ENCODE measurements at places on chromosomes 12 and 14.

GRCh38 chr12:62817556-62818271 is 117.2 kb downstream of the PPM1H start:
- no peak for DNase-seq

DNA sequence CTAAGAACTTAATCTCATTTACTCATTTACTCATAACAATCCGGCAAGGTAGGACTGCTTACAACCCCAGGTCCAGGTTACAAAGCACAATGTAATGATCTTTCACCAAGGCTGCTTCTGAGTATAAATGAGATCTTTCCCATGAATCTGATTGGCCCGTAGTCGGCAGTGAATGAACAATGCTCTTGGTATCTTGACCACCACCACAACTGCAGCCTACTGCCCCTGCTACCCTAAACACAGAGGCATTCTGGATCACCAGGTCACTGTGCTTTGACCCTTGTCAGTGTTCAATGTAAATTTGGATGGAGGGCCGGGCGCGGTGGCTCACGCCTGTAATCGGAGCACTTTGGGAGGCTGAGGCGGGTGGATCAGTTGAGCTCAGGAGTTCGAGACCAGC is 15.9 kb downstream of the FAM181A start:
- DNase-seq: no peak

- DNase-seq: no peak
Observed at GRCh38 chr14:81352413-81352812, 47.7 kb downstream of the STON2 start.

GRCh38 chr14:96145116-96145864 is 59.3 kb upstream of the BDKRB2 start:
- no peak for DNase-seq

GRCh38 chr12:65926119-65926908 is 102.0 kb downstream of the HMGA2 start:
- no peak for DNase-seq

GRCh38 chr14:67515386-67516079 is 17.6 kb upstream of the PLEKHH1 start:
- DNase-seq: no peak

- DNase-seq: no peak
Observed at GRCh38 chr12:51077930-51078329, 5.5 kb downstream of the CSRNP2 start.

DNA sequence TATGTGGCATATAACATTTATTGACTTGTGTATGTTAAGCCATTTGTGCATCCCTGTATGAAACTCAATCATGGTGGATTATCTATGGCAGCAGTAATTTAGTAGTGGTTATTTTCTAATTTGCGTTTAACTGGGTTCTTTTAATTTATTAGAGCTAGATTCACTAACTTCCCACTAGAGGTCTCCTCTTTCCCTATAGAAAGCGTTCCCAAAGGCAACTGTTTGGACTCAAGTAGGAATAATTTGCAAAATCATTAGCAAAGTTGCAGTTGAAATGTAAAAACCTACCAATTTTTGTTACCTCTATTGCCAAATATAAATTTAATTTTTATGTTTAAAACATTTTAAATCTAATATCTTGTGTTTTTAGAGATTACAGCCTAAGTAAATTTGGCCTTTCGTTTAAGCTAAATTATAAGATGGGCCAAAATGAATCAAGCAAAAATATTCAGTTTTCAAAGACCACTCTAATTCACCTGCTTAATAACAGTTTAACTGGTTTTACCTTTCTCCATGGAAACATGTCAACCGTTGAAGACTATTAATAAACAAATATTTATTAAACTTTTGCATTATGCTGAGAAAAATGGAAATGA is 6.0 kb downstream of the DMAC2L start:
- no peak for DNase-seq

DNA sequence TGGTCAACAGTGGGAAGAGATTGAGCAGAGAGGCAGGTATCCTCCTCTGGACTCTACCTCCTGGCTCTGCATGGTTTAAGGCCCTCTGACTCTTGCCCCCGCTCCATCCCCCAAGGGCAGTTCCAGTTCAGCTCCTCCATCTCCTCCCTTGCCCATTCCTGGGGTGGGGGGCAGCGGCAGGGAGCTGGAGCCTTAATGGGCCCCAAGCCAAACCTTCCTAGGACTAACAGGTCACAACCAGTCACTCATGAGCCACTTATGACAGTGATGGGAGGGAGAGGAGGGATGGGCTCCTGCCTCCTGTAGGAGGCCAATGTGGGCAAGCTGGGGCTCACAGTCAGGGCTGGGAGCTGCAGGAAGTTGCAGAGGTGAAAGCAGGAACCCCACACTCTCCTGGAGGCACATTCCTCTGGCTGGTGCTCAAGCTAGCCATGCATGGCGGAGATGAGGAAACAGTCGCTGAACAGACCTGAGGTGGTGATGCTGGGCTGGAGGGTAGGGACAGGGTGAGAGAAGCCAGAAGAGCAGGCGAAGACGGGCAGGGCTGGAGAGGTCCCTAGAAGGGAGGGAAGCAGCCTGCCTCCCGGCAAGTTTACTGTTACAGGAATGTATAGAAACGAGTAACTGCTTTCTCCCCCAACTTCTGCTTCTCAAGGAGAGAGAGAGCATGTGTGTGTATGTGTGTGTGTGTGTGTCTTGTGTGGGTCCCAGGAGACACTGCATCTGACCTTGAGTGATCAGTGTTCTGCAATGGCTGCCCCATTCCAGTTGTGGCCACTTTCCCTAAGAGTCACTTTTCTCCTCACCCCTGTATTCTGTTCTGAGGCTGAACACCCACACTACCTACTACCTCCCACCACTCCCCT is 5.0 kb upstream of the RAPGEF3 start:
- no peak for DNase-seq

- DNase-seq: no peak
Observed at GRCh38 chr12:5621329-5621728, 189.4 kb downstream of the NTF3 start.

- DNase-seq: no peak
Observed at GRCh38 chr12:90899456-90900182, 55.4 kb downstream of the CCER1 start.

GRCh38 chr12:63911341-63911740 is 66.8 kb downstream of the SRGAP1 start:
- DNase-seq: no peak

- DNase-seq: no peak
Observed at GRCh38 chr12:32679920-32680237, 778 bp downstream of the DNM1L start.

DNA sequence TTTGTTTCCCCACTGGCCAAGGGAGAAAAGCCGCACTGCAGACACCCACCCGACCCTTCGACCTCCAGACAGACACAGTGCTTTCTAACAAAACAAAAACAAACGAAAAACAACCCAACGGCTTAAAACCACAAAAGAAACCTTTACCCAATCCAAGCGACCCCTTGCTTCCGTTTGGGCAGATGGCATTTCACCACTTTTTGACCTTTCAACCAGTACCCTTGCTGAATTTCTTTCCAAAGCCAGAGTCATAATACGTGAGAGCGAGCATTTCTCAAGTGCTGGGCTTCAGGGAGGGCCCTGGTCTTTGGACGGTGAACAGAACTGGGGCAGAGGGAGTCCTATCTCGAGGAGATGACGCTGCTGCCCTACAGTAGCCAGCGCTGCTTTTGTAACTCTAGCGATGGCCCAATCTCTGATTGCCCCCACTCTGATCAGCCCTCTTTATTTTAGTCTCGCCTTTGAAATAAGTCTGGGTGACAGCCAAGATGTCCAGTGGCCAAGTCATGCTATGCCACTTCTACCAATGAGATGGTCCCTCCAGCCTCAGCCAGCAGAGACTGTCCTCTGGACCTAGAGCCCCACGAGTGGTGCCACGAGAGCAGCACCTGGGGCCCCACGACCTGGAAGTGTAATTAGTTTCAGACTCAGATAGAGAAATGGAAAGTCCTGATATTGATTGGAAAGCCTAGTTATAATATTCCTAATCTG is 21.9 kb upstream of the ADIPOR2 start:
- DNase-seq: no peak

- no peak for DNase-seq
Observed at GRCh38 chr12:48779869-48780268, 9.0 kb downstream of the ADCY6 start.

GRCh38 chr12:131432532-131433260 is 278.2 kb upstream of the SFSWAP start:
- DNase-seq: no peak

DNA sequence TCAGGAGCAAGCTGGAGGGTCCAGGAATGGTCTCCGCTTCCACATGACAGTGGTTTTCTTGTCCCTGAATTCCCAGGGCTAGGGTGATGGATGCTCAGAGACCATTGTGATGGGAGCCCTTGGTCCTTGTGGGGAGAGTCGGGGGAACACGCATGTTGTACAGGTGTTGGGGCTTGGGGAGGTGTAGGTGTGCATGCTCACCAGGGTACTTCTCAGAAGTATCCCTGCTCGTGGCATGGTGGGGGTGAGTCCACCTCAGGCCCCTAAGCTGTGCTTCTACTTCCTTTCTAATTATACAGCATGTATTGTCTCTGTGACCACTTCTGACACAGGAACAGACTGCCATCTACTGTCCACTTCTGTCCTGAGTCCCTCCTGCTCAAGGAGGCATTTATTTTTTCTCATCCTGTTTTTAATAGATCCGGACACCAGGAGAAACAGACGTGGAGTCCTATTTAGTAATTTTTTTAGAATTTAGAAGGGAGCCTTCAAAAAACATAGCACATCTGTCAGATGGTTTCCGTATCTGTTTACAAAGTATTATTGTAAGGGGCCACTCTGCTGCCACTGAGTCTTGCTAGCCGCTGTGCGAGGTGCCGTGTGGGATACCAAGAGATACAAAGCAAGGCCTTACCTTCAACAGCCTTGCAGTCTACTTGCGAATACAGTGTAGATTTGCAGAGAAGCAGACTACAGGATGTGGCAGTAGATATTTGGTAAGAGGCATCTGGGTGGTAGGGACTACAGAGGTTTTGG is 10.5 kb downstream of the NTF3 start:
- DNase-seq: no peak

Measured in Panc1 (cell line).